ENCODE measurements at places on chromosomes 11 and 22.

- no peak for DNase-seq
Observed at GRCh38 chr22:39352306-39352891, 2.6 kb downstream of the SYNGR1 start.

GRCh38 chr11:118806400-118806799 is 15.4 kb upstream of the DDX6 start:
- DNase-seq: peak; percentile 27

DNA sequence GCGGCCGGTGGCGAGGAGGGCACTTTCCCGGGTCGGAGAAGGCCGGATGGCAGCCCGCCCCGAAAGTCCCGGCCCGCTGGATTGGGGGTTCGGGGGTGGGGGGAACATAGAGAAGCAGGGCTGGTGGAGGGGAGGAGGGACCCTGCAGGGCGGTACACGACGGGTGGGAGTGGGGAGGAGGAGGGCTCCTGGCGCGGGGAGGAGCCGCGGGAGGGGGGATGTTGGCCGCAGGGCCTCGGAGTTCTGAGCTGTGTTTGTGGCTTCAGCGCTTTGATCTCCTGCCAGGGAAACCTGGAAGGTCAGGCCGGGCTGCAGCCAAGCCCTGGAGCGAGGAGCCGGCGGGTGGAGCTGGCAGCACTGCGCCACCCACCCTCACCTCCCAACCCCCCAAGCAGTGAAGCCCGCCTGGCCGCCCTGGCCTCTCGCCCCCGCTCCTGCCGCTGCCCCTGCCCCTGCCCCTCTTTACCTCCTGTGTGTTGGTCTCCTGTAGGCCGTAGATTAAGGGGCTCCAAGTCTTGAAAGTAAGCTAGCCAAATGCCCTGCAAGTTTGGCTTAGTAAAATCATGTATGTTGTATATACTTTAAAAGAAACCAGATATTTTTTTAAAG is 30.9 kb downstream of the C22orf31 start:
- peak; percentile 61 for DNase-seq

DNA sequence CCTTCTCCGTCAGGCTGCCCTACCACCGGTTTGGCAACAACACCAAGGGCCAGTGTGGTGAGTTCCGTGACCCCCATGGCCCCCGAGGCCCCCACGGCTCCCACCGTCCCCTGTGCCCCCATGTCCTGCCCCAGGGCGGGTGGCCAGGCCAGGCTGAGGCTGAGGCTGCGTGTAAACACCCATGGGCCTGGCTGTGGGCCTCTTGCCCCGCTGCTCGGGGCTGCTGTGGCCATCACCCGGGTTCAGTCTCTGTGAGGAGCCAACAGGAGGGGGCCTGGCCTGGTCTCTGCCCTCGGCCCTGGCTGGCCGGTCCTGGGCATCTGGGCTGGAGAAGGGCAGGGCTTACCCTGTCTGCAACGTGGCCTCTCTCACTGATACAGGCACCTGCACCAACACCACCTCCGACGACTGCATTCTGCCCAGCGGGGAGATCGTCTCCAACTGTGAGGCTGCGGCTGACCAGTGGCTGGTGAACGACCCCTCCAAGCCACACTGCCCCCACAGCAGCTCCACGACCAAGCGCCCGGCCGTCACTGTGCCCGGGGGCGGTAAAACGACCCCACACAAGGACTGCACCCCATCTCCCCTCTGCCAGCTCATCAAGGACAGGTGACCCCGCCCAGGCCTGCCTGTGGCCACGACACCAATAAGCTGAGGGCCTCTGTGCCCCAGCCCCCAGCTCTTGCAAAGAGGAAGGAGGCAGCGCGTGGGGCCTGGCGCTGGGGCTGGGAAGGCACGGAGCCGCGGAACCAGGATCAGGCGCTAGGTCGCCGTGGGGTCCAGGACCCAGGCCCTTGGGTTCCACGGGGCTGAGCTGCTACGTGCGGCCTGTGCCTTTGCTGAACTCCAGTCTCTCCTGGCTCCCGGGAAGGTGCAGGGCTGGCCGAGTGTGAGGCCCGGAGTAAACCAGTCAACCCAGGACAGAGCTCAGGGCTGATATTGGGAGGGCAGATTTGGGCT is 29.0 kb downstream of the MUC2 start:
- DNase-seq: no peak

- no peak for DNase-seq
Observed at GRCh38 chr11:101458161-101458560, 125.6 kb downstream of the TRPC6 start.

- DNase-seq: peak; percentile 8
Observed at GRCh38 chr11:62081378-62082291, 42.2 kb upstream of the INCENP start.

- no peak for DNase-seq
Observed at GRCh38 chr22:19522881-19523239, 1.4 kb downstream of the CLDN5 start.

DNA sequence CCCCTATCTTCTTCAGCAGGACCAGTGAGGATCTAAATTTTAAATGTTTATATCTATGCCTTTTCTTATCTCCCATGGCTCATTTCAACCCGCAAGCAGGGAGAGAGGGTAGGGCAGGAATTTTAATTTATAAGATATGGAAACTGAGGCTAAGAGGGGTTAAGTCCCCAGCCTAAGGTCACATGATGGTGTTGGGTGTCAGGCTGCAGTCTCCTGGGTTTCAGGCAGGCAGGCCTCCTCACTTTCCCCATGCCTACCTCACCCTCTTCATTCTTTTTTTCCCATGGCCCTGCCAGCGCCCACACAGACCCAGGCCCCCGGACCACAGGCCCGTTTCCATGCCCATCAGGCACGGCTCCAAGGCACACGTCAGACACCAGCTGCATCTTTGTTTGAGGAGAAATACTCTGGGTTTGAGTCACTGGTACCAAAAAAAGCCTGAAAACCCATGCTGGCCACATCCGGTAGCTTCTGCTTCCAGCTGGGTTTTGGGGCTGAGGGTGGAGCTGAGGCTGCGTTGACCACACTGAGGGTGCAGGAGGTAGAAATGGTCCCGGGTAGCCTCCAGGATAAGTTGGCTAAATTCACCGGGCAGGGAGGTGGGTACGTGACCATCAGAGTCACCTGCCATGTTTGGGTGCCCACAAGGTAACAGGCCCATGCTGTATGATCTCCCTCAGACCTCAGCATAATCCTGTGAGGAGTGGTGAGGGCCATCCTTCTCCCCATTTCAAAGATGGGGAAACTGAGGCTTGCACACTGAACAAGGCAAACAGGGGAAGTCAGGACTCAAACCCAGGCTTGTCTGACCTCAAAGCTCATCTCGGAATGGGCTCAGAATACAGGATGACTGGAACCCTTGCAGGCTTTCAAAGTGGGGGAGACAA is 7.5 kb downstream of the CRYBB1 start:
- no peak for DNase-seq
